Stromal cell of bone marrow (primary cell): ENCODE measurements at places on chromosomes 1 and 21.

- DNase-seq = no peak
These were observed 78.4 kb downstream of the CD58 start for GRCh38 chr1:116492358-116492811.

GRCh38 chr1:47351305-47351704 is 17.7 kb downstream of the CMPK1 start:
- peak; percentile 19 for DNase-seq

- DNase-seq = no peak
These were observed 4.7 kb downstream of the SPEN start for GRCh38 chr1:15852036-15852827.

- DNase-seq = no peak
These were observed 90.5 kb downstream of the NMNAT2 start for GRCh38 chr1:183327434-183328290.

GRCh38 chr1:17865912-17866739 is 111.0 kb downstream of the ACTL8 start:
- DNase-seq = peak; percentile 92

- DNase-seq = no peak
These were observed 5.5 kb downstream of the RNF223 start for GRCh38 chr1:1068517-1069055.

- no peak for DNase-seq
These were observed 185.1 kb downstream of the KAZN start for GRCh38 chr1:14783592-14783886.

DNA sequence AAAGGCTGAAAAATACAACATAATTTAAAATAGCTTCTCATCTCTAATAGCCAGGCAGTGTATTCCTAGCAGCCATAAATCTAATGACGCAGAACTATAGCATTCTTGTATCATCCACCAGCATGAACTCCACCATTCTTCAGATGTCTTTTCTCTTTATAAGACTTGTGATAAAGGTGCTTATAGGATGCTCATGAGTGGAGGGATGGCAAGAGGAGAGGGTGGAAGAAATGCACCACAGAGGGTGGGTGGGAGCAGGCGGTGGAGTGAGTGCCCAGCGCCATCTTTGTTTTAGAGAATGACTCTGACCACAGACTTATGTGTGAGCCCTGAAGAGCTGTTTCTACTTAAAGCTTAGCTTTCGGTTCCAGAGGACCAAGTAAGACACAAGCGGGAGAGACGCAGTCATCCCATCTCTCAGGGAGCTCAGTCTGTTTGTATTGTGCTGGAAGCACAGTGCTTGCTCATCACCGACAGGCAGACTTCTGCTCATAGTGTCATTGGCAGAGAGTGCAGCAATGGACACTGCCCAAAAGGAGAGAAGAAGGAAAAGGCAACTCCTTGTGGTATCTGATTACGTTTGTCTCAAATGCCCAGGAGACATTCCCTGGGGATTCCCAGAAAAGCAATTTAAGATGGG is 65.6 kb downstream of the KCNJ15 start:
- peak; percentile 71 for DNase-seq

DNA sequence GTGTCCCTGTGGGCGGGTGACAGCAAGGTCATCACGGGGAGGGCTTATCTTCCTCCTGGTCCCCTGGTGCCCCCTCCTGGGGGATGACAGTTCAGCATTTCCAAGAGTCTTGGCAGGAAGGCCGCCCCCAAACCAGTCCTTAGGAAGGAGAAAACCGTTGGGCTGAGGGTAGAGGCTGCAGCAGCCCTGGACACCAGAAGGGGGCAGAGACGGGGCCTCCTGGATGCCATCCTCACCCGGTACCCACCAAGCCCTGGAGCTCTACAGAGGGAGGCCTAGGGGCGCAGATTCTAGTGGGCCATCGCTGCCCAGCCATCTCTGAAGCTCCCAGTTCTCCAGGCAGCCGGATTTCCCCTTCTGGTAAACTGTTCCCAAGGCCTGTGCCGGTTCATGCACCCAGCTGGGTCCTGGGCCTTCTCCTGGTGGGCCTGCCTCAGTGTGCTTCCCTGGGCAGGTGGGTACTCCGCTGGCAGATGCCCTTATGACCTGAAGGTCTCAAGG is 14.8 kb upstream of the ZNF669 start:
- DNase-seq = no peak

DNA sequence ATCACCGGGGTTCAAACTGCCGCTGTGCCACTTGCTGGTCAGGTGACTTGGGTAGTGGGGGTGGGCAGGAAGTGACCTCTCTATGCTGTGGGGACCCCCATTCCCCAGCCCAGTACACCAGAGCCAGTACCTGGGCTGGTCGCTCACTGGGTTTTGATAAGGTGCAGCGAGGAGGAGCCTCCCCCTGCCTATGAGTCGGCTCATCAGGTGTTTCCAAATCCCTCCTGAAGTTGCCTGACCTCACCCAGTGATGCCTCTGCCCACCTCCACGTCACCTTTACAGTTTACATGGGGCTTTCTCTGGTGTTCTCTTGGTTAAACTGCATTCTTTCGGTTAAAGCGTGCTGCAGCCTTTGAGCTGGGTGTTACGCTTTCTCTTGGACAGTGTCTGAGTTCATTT is 58.2 kb downstream of the ARHGEF10L start:
- no peak for DNase-seq

- DNase-seq = no peak
These were observed 5.7 kb upstream of the RIPK4 start for GRCh38 chr21:41772351-41773080.

DNA sequence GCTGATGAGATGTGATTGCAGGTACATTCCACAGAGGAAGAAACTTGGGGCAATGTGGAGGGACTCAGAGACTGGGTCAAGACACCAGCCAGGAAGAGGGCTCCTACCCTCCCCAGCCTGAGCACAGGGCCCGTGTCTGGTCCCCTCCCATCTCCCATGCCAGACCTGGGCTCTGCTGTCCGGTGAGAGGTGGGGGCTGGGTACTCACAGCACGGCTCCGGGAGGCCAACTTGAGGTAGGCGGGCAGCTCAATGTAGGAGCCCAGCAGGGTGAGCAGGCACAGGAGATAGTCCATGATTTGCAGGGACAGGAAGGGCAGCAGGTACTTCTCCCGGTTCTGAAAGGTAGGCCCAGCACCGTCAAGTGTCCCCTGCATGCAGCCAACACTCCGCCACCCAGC is 16.2 kb upstream of the MATN1 start:
- DNase-seq = no peak

DNA sequence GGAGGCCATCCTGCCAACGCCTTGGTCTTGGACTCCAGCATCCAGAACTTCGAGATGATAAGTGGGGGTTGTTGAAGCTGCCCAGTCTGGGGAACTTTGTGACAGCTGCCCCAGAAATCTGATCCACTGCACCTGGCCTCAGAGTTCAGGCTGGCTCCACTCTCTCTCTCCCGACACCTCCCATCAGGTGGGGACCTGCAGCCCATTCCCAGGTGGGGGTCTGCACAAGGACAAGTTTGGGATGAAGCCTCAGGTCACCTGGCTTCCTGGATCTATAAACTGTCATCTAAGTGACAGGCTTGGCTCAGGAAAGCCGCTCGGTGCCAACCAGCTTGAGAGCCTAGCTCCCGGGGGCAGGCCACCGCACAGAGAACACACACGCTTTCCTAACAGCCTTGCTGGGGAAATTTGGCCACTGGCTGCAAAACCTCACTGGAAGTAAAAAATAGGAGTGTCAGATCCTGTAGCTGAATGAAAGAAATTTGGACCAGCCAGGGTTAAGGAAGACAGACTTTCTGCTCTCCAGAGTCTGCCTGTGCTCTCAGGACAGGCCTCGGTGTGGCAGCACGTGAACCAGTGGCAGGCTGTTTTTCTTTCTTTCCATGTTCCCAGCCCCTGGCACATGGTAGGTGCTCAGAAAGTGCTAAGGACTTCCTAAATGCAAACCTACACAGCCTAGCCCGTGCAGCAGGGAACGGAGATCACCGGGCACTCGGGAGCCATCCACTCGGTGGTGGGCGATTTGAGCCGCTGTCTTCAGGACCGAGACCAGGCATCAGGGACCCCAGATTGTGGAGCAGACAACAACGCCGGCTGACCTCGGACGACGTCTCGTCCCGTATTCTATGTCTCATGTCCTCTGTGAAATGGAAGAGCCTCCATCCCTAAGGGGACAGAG is 42.6 kb upstream of the LBR start:
- no peak for DNase-seq

DNA sequence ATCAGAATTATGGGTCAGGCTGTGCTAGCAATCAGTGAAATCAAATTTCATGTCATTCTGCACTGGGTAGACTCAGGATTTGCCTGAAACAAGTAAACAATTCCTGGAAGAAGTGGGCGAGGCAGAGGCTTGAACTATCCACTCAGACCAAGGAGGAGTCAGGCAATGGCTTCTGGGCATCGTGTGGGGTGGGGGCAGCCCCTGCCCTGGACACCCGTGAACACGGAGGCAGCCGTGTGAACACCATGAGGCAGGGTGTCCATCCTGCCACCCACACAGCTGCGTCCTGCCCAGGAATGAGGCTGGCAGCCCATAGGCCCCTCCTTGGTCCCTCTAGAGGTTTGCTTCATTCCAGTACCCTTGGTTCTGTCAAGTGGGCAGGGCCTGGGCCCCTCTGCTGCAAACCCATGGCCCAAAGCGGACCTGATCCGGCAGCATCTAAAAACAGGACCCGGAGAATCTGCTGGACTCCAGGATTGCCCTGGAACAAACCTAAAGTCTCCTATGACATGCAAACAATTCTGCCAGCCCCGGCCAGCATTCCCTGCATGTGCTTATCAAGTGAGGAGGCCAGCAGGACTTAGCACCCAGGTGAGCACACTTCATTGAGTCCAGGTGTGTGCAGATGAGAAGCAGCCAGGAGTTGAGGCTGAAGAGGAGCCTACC is 69.5 kb downstream of the PDE9A start:
- DNase-seq = no peak

- DNase-seq = no peak
These were observed 1.9 kb downstream of the BTF3L4 start for GRCh38 chr1:52057876-52058415.

DNA sequence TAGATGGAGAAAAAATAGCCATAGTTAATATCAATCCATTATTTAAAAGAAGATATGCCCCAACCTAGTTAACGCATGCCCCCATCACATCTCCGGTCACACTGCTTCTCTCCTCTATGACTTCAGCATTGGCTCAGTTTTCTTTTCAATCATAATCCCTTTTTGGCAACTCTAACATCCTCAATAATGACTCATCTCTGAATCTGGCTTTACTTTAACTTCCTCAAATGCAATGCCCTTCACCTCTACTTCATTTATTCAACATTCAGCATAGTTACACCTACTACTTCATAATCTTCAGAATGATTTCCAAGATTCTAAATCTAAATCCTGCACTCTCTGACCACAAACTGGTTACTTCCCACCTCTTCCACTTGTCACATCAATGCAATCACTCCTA is 417.3 kb downstream of the USH2A start:
- peak; percentile 40 for DNase-seq

DNA sequence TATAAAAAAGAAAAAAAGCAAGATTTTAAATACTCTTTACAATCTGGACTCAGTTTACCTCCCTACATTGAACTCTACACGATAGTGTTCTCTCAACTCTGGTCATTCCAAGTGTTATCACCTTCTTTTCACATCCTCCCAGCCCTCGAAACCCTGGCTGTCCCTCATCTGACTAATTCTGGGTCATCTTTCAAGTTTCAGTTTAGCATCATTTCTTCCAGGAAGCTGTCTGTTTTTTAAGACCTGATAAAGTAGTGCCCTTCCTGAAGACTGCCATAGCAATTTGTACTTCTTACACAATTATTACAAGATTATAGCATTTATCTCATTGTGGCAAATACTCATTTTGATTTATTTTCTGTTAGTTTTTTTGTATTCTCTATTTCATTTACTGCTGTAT is 1.2 kb downstream of the ALG14 start:
- no peak for DNase-seq

- no peak for DNase-seq
These were observed 9.1 kb downstream of the INKA2 start for GRCh38 chr1:111729946-111730681.

DNA sequence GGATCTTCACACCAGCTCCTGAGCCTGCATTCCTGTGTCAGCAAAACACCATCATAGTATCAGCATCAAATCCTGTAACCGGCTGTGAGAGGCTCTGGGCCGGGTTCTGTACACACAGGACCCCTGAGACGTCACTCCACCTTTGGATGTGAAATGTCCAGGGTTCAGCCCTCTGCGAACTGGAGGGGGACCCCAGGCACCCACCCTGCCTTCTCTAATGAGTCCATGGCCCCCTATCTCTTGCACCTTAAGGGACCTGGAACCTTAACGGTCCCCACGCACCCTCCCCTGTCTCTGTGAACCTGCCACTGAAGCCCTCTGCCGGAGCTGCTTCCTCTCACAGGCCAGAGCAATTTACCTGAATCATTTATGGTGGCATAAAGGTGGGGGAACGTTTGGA is 257.8 kb downstream of the NPHP4 start:
- no peak for DNase-seq

DNA sequence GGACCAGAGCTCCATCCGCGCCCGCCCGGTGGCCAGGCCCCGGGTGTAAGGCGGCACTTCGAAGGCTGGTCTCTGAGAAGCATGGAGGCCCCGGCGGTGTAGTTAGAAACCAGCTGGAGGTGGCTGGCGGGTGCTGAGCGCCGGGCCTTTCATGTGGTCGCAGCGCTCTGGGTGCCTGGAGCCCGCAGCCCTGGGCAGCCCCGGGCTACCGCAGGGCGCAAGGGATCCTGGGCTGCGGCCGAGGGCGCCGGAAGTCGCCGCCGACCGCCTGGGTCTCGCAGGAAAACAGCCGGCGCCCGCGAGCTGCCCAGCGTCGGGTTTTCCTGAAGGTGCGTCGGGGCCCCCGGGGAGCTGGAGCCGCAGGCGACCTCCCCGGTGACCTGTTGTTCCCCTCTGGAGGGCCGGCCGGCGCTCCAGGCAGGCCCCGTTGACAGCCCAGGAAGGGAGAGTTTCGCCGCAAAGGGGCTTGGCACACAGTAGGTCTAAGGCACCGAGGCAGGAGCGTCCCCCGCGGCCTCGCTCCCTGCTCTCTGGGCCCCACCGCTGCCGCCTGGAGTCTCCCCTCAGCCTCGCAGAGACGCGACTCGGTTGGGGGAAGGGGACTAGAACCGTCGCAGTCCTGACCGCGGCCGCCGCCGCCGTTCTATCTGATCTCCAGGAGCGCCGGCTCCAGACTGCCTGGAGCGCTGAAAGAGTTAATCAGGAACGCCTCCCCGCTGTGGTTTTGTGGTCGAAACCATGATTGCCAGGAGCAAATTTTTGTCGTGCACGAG is 2.7 kb downstream of the GRHL3 start:
- no peak for DNase-seq
